Fibroblast of skin of abdomen (primary cell): ENCODE measurements at places on chromosomes 1 and 21.

GRCh38 chr1:91007092-91007491 is 14.7 kb downstream of the ZNF644 start:
- DNase-seq, result no peak

DNA sequence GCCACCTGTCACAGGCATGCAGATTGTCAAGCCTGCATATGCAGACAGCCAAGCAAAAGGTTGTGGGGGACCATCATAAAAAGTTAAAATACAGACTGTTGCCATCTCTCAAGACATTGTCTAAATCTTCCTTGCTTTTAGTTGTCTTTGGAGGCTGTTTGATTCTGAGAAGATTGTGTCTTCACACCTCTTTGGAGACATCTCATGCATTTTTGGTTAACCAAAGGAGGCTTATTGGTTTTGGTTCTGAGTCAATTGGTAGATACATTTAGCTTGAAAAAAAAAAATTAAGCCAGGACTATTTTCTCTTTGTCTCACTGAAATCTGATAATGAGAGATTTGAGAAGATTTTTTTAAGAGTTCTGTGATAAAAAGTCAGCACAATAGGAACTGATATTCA is 217.6 kb downstream of the LYPLAL1 start:
- no peak for DNase-seq

GRCh38 chr1:104932949-104933679 is 1183.4 kb downstream of the AMY1C start:
- no peak for DNase-seq

DNA sequence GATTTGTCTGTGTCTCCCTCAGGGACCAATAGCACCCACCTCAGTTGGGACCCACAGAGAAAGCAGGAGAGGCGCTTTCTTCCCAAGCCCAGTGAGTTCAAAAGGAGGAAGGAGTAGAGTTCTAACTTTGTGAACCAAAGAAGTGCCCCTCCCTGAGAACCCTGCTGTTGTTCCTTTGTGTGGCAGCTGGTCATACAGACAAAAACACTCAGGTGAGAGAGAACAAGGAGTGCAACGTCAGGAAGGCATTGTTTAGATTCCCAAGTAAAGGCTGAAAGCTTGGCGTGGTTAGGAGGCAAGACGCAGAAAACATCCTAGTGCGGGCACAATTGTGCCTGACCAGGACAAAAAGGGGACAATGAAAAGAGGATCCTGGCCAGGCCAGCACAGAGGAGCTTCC is 654.6 kb downstream of the KIF26B start:
- no peak for DNase-seq

- no peak for DNase-seq
These were observed 24.5 kb downstream of the PARK7 start for GRCh38 chr1:7985851-7986612.

DNA sequence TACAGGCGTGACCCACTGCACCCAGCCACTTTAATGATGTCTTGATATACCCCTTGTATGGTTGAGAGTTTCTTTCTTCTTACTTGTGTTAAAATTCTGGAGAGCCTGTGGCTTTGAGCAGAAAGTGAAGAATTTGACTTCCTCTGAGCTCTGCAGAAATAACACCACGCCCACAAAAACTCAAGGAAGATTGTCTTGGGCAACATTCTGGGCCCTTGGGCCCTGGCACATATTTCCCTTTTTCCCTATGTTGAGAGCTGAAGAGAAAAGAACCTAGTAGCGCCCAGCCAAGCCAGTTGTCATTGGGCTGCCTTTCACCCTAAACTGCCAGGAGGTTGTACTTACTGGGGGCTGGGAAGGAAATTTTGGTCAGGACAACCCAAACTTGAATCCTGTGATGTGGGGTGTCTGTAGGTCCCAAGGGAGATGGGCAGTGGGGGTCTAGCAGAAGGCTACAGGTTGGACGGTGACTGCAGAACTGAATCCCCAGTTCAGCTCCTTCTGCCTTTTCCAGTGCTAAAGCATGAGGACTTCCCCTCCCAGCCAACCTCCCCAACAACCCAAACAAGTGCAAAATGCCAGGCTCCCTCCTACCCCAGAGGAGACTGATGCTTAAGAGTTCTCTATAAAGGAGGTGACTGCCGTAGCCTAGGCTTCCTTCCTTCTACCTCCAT is 11.7 kb upstream of the SNAPIN start:
- DNase-seq, result no peak

DNA sequence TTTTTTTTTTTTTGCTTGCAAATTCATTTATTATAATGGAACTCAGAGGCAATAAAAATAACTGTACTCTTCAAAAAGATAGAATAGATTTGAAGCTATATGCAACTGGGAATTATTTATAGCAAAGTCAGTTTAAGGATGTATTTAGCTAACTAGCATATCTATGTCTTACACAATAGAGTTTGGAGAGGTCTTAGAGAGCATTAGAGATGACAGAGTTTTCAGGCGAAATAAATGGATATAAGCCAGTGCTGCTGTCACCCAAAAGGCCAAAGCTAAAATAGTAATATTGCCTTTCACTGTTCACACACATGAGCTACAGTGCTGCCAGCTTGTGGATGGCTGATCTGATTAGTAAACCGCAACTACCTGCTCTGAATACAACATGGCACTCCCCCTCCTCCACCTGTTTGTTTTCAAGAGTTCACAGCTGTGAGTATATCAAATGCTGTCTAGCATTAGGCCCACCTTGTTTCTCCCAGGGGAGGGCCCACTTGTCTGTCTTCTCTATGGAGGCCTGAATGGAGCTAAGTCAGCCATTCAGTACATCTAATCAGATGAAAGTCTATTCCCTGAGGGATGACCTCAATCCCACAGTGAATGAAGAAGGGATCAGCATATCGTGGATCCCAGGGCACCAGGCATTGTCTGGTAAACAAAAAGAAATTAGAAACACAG is 25.2 kb upstream of the SSX2IP start:
- DNase-seq, result no peak

DNA sequence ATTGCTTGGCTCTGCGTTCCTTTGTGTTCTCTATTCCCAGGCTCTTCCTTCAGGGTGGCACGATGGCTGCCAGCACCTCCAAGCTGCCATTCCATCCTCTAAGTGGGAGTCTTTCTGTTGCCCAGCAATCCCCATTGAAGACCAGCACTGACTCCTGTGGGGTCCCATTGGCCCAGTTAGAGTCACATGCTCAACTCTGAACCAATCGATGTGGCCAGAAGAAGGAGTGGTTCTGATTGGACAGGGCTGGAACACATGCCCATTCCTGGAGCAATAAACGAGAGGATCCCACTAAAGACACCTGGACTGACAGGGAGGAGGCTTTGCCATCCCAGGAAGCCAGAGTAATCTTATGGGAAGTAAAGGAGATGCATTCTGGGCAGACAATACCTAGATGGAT is 97.2 kb upstream of the IGSF21 start:
- DNase-seq, result no peak

GRCh38 chr1:115744646-115745275 is 23.8 kb downstream of the CASQ2 start:
- no peak for DNase-seq

DNA sequence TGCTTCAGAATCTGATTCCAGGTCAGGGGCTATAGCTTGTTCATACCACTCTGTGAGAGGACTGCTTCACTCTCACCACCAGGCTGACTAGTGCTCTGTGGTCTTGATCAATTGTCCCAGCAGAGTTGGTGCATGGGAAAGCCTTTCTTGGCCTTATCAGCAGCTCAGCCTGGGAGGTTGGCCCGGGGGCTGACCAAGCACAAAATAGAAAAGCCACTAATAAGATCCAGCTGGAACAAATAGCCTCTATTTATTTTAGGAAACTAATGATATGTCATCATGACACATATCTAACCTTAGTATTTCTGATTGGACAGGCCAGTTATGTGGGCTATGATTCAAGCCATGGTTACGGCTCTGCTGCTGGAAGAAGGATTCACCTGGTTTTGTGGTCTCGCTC is 134.2 kb downstream of the GDAP2 start:
- peak; percentile 81 for DNase-seq

- no peak for DNase-seq
These were observed 17.3 kb downstream of the PDC start for GRCh38 chr1:186443638-186444037.

DNA sequence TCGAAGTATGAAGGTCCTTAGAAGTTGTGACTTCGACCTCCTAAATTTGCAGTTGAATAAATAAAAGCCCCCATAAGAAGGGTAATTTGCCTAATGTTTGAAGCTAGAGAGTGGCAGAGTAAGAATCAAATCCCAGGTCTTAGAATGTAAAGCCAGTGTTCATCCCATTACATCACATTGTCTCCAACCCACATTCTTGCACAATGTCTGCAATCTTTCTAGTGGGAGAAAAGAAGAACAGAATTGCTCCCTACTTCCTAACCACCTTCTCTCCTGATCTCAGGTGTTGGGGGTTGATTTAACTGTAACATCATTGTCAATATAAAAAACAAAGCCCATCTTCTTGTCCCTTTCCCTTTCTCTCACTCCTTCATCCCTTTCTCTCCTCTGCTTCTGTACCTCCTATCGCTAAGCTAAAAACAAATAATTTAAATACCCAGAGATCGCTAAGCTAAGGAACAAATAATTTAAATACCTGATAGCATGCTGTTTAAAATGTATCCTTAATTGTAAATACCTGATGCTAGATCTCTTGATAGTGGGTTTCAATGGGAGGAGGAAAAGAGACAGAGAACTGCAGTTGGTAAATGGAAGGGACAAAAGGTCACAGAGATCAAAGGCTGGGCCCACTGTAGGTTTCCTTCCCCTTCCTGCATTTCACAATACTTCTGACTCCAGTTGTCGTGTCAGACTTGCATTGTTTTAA is 32.1 kb upstream of the CCDC190 start:
- peak; percentile 24 for DNase-seq

- DNase-seq, result no peak
These were observed at the start of gene OPRD1 for GRCh38 chr1:28811766-28812668. Gene OPRD1 (plus strand): TSS chr1:28812170. CDS start chr1:28812384, 214 bp downstream.

DNA sequence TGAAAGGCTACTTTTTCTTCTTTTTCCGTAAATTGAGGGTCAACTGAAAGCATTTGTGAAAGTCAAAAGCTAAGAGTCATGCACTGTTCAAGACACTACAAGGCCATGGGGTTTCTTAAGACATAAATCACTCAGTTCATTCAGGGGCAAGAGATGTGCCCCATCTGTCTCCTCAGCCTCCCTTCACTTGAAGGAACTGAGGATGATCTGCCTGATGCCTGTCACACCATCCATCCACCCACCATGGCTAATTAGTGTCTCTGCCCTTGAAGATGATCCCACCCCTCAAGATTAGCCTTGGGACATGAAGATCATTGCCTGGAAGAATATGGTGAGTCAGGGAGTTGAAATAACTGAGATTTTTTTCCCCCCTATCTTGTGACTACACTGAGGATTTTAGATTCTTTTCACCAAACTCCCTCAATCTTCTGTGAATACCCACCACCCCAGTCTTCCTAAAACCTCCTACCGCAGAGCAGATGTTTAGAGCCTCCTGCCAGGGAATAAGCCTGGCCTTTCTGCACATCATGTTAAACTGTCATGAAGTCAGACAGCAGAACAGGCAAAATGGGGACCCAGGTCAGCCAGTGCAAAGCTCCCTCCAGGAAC is 88.6 kb upstream of the LMO4 start:
- no peak for DNase-seq

DNA sequence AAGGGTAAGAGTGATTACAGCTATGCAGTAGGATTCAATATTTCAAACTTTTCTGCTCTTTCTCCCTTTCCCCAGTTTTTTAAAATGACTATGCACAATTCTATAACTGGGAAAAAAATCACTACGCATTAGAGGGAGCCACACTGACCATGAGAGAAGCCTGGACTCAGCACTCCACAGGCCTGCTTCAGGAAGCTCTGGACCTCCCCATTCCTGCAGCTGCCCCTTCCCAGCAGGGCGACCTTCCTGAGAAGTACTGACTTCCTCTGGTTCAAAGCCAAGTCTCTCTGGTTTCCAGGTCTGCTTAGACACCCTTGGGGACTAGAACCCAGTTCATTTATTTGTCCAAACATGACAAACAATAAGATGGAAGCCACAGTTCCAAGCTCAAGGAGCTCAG is 42.0 kb upstream of the CLSTN1 start:
- DNase-seq, result no peak
